ENCODE measurements at places on chromosomes 3 and 15. TPM values are rescaled to one million over a fixed set of nuclear protein-coding genes. Genes with fewer than 3 reads are reported as not detected.

The NR1I2 gene
- under 0.01 TPM for total RNA-seq

The A4GNT gene
- not detected for total RNA-seq

The HCN4 gene
- total RNA-seq = not detected

The DNAH1 gene
- 1.9 TPM for total RNA-seq

The BCL2A1 gene
- not detected for total RNA-seq

The CCNL1 gene
- 113 TPM for total RNA-seq

The SEC61A1 gene
- 320 TPM for total RNA-seq

The WNT7A gene
- 13.7 TPM for total RNA-seq

The SENP8 gene
- total RNA-seq = 2.7 TPM

The HTD2 gene
- total RNA-seq = 9.9 TPM

The SLC24A5 gene
- not detected for total RNA-seq

The SNRPA1 gene
- 37.3 TPM for total RNA-seq

The DISP2 gene
- under 0.01 TPM for total RNA-seq

The OR5AC2 gene
- not detected for total RNA-seq

The HCLS1 gene
- 3.8 TPM for total RNA-seq

The RNF111 gene
- total RNA-seq = 18.1 TPM

The RARB gene
- 2.6 TPM for total RNA-seq

The TGM4 gene
- 0.34 TPM for total RNA-seq

The SI gene
- not detected for total RNA-seq

The ABHD17C gene
- 25.6 TPM for total RNA-seq

The LSAMP gene
- not detected for total RNA-seq

The APOD gene
- 0.34 TPM for total RNA-seq

The FRMD5 gene
- 2.7 TPM for total RNA-seq

The NEIL1 gene
- 10.7 TPM for total RNA-seq

The EXD1 gene
- total RNA-seq = 0.21 TPM

The SCN11A gene
- under 0.01 TPM for total RNA-seq

The AGTR1 gene
- total RNA-seq = not detected

The CACNA2D2 gene
- not detected for total RNA-seq

The EOMES gene
- 0.34 TPM for total RNA-seq

The ARID3B gene
- total RNA-seq = 8.6 TPM

The LRRK1 gene
- 4.8 TPM for total RNA-seq

The FAM174B gene
- total RNA-seq = 1.3 TPM

The PDZRN3 gene
- 0.34 TPM for total RNA-seq

The KIF23 gene
- total RNA-seq = 10.9 TPM

The CADPS gene
- total RNA-seq = 0.14 TPM

The TNFAIP8L3 gene
- 4.1 TPM for total RNA-seq

The C3orf70 gene
- total RNA-seq = under 0.01 TPM

The KCNMB2 gene
- not detected for total RNA-seq

The RFTN1 gene
- 22.1 TPM for total RNA-seq

The SPSB4 gene
- 0.34 TPM for total RNA-seq

The FAM107A gene
- not detected for total RNA-seq

The CCDC39 gene
- under 0.01 TPM for total RNA-seq

The CILP gene
- total RNA-seq = 0.07 TPM

The SNTN gene
- not detected for total RNA-seq

The P2RY12 gene
- total RNA-seq = not detected

The PLAAT1 gene
- total RNA-seq = 1.0 TPM

The KBTBD13 gene
- not detected for total RNA-seq

The RPL39L gene
- total RNA-seq = 21.2 TPM

The FETUB gene
- not detected for total RNA-seq

The SLC9A9 gene
- total RNA-seq = 8.9 TPM

The MED12L gene
- 0.14 TPM for total RNA-seq

The SAMD7 gene
- total RNA-seq = not detected

Data from nasal cavity respiratory epithelium epithelial cell of viscerocranial mucosa (primary cell).